ENCODE measurements at places on chromosomes 4 and X.
A peak's percentile ranks its signal among the peaks of the same experiment; 100 is the strongest.

- H3K27me3 ChIP-seq, result peaks cover 2% of the 10 kb centered on the region
- H3K36me3 ChIP-seq, result no peaks in the 10 kb centered on the region
- H3K27ac ChIP-seq, result no peak within 1 kb of the TSS
- peak within 1 kb of the TSS; percentile 52 for H3K4me3 ChIP-seq
Observed at GRCh38 chr4:76420762-76421581, at the start of gene CCDC158. TSS of gene CCDC158 (minus strand) at chr4:76421141. CDS start at chr4:76403207, 17,934 bp downstream.

DNA sequence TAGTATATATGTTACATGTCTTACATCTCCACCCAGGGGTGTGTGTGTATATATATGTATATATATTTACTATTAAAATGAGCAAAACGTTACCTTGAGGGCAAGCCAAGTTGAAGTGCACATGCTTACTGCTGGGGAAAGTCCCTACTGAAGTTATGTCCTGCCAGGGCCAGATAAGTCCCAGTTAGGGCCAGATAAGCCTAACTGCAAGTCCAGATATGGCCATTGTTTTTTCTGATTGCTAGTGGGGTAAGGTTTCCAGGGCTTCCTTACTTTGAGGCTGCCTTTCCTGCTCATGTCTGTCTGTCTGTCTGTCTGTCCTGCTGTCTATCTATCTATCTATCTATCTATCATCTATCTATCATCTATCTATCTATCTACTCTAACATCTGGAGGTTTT lies 19.3 kb upstream of the ZNF81 start:
- H3K4me3 ChIP-seq, result no peak overlapping the region
- H3K4me1 ChIP-seq, result no peaks in the 10 kb centered on the region
- H3K27me3 ChIP-seq, result no peaks in the 10 kb centered on the region

DNA sequence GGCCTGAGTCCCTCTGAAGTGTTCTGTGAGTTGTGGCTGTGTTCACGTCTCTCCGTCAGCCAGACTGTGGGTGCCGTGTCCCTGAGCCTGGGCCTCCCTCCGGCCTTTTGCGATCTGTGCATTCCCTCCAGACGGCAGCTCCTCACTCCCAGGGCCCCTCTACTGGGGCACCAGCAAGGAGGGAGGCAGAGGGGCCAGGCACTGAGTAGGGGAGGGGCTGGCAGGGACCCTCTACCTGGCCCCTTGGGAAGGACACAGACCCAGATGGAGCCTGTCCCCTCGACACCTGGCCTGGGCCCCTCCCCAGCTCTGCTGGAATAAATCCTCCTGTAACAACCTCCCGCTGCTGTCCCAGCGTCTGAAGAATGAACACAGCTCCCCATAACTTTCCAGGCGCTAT lies 110.0 kb upstream of the NKX1-1 start:
- no peak overlapping the region for H3K4me3 ChIP-seq
- H3K27ac ChIP-seq, result no peak overlapping the region
- DNase-seq, result no peak
- no peaks in the 10 kb centered on the region for H3K4me1 ChIP-seq
- no peaks in the 10 kb centered on the region for H3K36me3 ChIP-seq

DNA sequence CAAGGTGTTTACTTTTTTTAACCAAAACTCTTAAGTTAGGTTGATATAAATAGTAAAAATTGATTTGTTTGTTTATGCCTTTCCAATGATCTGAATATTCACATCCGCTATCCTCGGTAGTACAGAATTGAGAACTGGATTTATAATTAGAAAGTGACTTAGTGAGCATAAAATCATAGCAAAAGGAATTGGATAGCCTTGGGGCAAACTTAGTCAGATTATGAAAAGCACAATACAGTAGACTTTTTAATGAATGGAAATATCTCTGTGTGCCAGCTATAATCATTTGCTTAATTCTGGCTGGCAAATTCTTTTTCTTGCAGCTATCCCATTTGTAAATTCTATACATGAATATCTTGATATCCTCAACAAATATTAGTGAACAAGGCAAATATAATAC lies 713.5 kb downstream of the ADGRL3 start:
- H3K27ac ChIP-seq, result no peak overlapping the region
- DNase-seq, result no peak
- no peaks in the 10 kb centered on the region for H3K4me1 ChIP-seq

DNA sequence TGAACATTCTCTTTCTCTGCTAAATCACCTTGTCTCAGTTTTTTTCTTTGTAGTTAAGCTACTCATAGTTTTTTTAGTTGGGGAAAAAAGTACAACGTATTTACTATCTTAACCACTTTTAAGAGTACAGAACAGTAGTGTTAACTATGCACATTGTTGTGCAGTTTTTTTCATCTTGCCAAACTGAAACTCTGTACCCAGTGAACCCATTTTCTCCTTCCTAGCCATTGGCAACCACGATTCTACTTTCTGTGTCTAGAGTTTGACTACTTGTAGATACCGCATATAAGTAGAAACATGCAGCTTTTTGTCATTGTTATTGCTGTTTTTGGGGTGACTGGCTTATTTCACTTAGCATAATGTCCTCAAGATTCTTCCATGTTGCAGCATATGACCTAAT lies 10.0 kb downstream of the N4BP2 start:
- peaks cover 7% of the 10 kb centered on the region for H3K4me1 ChIP-seq
- H3K27ac ChIP-seq, result peak overlapping the region; percentile 0
- DNase-seq, result no peak
- H3K36me3 ChIP-seq, result peaks cover 30% of the 10 kb centered on the region
- no peak overlapping the region for H3K4me3 ChIP-seq

All from thymus (tissue), 14 donors.